ENCODE measurements at places on chromosomes 5 and 9.

DNA sequence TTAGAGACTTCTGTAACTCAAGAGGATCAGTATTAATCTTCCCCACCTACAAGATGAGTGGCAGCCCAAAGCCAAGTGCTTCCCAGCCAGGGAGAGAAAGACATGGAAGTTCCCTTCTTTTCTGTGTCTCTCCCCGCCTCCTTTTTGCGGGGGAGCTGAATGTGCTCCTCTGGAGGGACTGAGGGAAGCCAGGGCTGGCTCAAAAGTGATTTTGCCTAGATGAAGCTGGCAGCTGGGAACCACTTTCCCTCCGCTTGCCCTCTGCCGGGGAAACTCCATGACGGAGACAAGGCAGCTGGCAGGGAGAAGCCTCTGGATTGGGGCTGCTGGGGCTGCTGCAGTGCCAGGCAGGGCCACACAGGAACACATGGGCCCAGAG, 24.4 kb downstream of the EGR1 start:
- no peak for DNase-seq

DNA sequence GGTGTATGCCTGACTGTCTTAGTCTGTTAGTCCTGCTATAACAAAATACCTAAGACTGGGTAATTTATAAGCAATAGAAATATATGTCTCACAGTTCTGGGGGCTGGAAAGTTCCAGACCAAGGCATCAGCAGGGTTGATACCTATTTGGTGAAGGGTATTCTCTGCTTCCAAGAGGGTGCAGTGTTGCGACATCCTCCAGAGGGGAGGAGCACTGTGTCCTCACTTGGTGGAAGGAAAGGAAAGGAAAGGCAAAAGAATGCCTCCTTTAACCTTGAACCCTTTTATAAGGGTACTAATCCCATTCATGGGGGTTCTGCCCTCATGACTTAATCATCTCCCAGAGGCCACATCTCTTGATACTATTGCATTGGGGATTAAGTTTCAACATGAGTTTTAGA, 42.0 kb upstream of the SLC24A2 start:
- DNase-seq: no peak

- no peak for DNase-seq
Measured at GRCh38 chr9:115673599-115673998, 480.0 kb upstream of the PAPPA start.

DNA sequence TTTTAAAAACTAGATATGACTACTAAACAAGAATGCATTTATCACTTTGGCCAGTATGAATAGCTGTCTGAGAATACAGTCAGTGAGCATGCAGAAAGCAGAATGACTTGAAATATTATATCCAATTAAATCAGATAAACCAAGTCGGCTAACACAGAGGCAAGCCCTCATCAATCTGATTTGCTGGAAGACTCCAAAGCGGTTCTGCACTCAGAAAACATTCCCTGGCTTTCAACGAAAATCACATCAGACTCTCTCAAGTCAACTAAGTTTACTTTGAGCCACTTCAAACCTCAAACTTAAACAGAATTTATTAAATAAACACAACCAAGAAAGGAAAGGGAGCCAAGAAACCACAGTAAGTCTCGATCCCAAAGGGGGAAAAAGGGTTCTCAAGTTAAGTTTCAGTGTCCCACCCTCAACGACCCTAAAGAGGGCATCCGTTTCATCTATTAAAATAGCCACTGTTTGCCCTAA, 1.4 kb downstream of the MYO10 start:
- DNase-seq: no peak

- no peak for DNase-seq
Measured at GRCh38 chr9:34406219-34406618, 29.5 kb upstream of the MYORG start.

- DNase-seq: no peak
Measured at GRCh38 chr5:55236800-55237199, 3.4 kb upstream of the CCNO start.

GRCh38 chr9:93259490-93260262, 75.7 kb downstream of the WNK2 start:
- no peak for DNase-seq

DNA sequence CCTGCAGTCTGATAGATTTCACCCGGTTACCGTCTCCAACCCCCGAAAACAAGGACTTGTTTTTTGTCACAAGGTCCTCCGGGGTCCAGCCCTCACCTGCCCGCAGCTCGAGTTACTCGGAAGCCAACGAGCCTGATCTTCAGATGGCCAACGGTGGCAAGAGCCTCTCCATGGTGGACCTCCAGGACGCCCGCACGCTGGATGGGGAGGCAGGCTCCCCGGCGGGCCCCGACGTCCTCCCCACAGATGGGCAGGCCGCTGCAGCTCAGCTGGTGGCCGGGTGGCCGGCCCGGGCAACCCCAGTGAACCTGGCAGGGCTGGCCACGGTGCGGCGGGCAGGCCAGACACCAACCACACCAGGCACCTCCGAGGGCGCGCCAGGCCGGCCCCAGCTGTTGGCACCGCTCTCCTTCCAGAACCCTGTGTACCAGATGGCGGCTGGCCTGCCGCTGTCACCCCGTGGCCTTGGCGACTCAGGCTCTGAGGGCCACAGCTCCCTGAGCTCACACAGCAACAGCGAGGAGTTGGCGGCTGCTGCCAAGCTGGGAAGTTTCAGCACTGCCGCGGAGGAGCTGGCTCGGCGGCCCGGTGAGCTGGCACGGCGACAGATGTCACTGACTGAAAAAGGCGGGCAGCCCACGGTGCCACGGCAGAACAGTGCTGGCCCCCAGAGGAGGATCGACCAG, 121.3 kb downstream of the DAB2IP start:
- no peak for DNase-seq

All from NCI-H2107 (cell line).